SW480 (cell line): ENCODE measurements at places on chromosomes 5 and 9.

- no peak for DNase-seq
These were observed 53.7 kb downstream of the CERT1 start for GRCh38 chr5:75457691-75458090.

DNA sequence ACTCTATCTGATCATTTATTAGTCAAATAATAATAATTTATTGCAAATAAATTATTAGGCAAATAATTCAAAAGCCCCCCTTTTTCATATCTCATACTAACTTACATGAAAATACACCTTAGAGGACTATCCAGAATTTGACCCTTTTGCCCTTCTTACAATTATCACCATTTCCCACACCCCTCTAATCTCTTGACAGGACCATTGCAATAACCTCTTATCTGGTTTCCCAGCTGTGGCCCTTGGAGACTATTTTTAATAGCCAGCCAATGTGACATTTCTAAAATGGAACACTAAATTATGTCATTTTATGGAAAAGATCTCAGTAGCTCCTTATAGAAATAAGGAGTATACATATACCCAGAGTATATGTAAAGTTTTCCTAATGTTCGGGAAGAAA lies 588.4 kb upstream of the COX7C start:
- no peak for DNase-seq

DNA sequence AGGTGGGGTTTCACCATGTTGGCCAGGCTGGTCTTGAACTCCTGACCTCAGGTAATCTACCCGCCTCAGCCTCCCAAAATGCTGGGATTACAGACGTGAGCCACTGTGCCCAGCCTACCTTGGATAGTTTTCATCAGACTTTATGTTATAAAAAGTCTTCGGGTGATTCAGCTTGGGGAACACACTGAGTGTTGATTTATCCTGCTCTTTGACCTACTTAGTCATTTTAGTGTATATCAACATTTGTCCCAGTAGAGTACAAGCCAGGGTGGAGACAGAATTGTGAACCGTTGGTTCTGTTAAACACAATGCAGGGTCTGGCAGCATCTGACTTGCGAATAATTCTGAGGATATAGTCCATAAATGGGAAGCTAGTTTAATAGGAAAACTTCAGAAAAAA lies 39.7 kb downstream of the NFX1 start:
- no peak for DNase-seq

DNA sequence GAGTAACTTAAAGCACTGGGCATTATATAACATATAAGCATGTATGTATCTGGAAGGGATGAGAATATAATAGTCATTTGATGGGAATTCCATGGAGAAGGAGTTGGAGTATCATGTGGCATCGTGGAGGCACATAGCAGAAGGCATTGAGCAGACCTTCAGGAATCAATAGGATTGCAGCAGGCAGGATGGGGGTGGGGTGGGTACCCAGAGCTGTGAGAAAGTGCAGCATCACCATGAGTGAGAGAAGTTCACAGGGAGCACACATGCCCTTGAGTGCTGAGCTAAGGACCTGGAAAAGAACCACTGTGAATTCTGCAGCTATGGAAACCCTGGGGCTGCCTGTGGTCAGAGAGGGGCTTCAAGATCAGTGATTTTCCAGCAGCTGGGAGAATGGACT lies 57.3 kb downstream of the MED10 start:
- no peak for DNase-seq

GRCh38 chr9:111039231-111039906 lies 1.1 kb upstream of the LPAR1 start:
- peak; percentile 46 for DNase-seq

DNA sequence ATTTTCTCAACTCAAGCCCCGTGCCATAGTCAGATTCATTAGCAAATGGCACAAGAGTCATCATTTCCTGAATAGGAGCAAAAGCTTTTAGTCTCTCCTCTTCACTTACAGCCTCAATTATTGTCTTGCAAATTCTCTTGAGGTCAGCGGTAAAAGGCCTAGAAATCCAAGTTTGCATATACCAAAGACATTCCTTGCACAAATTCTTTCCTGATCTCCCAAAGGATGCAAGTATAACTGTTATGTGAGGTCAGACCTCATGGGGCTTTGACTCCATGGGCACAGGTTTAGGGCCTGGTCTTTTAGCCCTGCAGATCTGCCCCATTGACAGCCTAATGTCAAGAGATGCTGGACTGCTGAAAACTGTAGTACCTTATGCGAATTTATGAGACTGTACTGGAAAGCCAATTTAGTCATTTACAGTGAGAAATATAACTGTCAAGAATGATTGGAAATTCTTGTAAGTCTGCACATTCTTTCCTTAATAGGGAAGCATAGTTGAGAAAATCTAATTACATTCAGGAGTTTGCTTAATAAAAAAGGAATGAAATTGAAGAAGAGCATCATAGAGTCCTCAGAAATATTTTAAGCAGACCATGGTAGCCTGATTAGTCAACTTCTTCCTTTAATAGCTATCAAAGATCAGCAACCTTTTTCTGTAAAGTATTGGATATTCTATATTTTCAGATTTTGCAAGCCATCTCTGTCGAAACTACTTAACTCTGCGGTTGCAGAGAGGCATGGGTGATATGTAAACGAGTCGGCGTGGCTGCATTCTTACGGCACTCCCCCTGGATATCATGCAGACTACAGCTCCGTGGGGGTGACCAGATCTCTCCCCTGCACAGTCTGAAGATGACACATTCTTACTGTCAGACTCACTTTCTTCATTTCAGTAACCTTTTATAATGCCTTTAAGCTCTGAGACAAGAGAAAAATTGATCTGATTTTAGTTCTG lies 45.2 kb downstream of the GCNT4 start:
- DNase-seq = no peak

- no peak for DNase-seq
These were observed 362.0 kb upstream of the CDH10 start for GRCh38 chr5:25006734-25007133.

GRCh38 chr5:151868451-151868850 lies 56.2 kb downstream of the GLRA1 start:
- DNase-seq = peak; percentile 49

DNA sequence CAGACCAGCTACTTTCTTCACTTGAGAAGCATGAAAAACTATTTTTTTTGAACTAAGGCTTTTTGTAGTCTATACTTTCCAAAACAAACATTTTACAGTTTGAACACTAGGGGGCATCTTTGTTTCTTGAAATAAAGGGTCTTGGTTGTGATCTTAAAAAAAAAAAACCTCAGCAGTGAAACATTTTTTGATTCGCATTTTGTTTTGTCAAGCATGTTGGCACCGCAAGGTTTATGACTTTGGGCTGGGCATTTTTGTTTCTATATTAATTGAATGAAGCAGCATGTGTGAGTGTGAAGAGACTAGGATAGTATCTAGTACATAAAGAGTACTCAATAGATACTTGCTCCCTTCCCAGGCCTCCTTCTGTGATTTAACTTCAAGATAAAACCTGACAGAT lies 31.6 kb upstream of the ACOT12 start:
- DNase-seq = peak; percentile 64

GRCh38 chr5:134637116-134637721 lies 4.6 kb upstream of the SAR1B start:
- no peak for DNase-seq

DNA sequence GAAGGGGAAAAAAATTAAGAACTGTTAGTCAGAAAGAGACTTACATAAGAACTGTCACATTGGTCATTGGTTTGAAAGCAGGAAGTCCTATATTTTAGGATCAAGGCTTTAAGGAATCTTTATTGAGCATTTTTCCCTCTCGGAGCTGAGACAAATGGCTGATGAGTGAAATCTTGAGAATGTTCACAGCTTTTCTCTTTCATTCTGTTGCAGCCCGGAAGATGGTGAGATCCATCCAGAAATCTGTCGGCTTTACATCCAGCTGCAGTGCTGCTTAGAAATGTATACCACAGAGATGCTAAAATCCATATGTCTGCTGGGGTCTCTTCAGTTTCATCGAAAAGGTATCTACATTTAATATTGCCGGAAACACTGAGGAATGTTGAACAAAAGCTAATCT lies 69.7 kb downstream of the RGS7BP start:
- DNase-seq = no peak

GRCh38 chr5:36600917-36601527 lies 5.4 kb upstream of the SLC1A3 start:
- DNase-seq = no peak

GRCh38 chr5:176817369-176817840 lies 7.0 kb downstream of the UNC5A start:
- DNase-seq = no peak

- no peak for DNase-seq
These were observed 375.9 kb downstream of the KIF4B start for GRCh38 chr5:155389498-155389897.

DNA sequence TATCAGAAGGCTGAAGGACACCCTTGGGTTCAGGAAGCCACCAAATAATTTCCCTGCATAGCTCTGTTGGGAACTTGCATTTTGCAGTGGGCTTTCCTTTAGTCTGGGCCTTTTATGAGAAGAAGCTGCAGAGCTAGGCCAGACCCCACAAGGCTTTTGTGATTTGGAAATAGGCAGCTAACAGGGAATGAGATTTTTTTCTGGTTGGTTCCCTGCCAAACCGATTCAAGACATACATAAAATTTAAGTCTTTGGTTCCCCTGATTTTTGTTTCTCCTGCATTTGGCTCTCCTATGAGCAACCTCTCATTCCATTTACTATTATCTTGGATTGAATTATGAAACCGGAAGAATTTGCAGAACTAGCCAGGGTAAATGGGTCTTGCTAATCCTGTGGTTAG lies 81.5 kb upstream of the PTCH1 start:
- DNase-seq = no peak

GRCh38 chr9:104604801-104605200 lies 626 bp downstream of the OR13C2 start:
- DNase-seq = no peak

- no peak for DNase-seq
These were observed 641.8 kb downstream of the EFNA5 start for GRCh38 chr5:107028938-107029337.

DNA sequence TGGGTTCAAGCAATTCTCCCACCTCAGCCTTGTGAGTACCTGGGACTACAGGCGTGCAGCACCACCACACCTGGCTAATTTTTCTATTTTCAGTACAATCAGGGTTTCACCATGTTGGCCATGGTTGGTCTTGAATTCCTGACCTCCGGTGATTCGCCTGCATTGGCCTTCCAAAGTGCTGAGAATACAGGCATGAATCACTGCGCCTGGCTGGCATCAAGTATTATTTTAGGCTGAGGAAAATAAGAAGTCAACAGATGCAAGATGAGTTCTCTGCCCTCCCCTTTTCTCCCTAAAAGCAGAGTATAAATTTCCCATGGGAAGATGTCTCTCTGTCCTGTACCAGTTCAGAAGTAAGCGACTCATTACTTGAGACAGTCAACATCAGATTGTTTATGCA lies 71.5 kb downstream of the ELAVL2 start:
- DNase-seq = no peak

DNA sequence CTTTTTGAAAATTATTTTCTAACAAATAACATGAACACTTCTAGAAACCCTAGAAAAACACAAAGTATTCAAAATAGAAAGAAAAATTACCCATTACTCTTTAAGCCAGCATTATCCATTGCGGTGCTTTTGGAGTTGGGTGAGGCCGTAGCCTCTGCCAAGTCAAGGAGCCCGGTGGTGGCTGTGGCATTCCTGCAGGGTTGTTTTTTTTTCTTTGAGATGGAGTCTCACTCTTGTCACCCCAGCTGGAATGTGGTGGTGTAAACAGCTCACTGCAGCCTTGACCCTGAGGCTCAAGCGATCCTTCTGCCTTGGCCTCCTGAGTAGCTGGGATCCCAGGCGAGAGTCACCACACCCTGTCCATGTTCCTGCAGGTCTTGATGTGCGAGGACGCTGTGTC lies 8.2 kb upstream of the AHRR start:
- no peak for DNase-seq

DNA sequence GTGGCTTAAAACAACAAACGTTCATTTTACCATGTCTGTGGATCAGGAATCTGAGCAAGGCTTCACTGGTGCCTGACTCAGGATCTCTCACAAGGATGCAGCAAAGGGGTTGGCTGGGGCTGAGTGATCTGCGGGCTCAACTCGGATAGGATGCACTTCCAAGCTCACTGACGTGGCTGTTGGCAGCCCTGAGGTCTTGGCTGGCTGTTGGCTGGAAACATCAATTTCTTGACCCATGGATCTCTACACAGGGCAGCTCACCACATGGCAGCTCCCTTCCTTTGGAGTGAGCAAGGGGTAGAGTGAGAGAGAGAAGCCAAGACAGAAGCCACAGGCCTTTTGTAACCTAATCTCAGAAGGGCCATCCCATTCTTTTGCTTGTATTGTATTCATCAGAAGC lies 202.1 kb downstream of the NXNL2 start:
- DNase-seq = no peak

- DNase-seq = no peak
These were observed 32.3 kb downstream of the SERINC5 start for GRCh38 chr5:80223561-80223960.

DNA sequence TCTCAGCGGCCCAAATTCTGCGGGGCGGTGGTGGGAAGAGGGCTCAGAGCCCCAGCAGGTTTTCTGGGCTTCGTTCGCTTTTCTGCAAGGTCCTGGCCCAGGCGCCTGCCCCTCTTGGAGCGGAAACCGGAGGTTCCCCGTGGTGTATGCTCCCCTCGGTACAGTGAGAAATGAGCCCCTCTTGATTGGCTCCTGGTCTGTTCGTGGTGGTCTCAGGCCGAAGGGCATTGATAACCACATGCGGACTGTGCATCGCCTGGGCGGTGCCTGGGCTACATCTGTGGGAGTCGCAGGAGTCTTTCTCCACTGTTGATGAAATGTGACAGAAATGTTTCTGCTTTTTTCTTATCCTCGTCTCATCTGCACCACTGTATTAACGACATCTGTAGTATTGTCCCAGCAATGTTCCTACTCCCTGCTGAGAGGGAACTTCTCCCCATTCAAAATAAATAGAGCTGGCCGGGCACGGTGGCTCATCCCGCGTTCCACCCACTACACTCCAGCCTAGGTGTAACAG lies 682 bp downstream of the MAN1B1 start:
- DNase-seq = no peak

- DNase-seq = no peak
These were observed 6.4 kb upstream of the EEIG1 start for GRCh38 chr9:127987103-127987614.

- no peak for DNase-seq
These were observed 3.6 kb downstream of the PTRH1 start for GRCh38 chr9:127711831-127712274.

DNA sequence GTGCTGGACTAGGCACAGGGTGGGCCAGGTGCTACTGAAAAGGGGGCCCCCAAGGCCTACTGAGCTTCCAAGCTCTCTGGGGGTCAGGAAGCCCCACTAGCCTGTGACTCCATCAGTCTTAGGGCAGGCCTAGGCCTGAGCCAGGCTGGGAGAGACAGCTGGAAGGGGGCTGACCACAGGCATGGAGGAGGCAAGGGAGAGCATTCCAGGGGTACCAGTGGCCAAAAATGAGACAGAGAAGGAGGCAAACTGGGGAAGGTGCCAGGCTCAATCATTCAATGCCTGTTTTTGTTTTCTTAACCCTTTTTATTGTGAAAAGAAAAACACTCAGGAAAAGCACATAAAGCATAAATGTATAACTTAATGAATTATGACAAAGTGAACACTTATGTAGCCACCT lies 26.2 kb upstream of the TCF7 start:
- DNase-seq = no peak

- peak; percentile 57 for DNase-seq
These were observed 20.8 kb downstream of the AMBP start for GRCh38 chr9:114057161-114057885.
